ENCODE measurements at places on chromosomes 5 and 9.
A peak's percentile ranks its signal among the peaks of the same experiment; 100 is the strongest.

DNA sequence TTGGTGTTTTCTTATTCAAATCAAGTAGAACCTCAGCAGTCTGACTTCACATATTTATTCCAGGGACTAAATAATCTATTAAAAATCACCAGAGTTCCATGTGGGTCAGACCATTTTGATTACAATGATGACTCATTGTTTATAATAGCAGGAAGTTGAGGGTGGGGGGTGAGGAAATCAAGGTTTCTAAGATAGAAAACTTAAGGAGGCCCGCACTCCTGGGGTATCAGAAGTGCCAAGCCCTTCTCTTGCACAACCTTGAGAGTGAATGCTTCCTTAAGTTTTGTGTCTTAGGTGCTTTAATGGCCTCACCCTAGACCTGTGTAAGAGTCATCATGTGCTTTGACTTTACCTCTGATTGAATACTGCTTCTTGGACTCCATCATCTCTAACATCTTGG is 31.9 kb upstream of the NPR3 start:
- no peak for DNase-seq

DNA sequence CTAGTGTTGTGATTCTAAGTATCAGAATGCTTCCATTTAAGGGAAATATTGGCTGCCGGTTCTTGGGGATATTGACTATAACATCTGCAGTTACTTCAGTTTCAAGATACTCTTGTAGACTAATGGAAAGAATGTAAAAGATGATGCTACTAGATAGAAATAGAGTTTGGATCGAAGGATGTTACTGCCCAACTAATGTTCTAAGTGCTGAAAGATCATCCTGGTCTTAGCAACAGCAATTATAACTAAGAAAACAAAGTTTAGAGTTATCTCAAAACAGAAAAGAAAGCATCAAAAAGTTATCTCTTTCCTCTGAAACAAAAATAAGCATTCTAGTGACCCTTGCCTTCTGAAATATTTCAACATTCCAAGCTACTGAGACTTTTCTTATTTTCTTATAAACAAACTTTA is 49.9 kb downstream of the ITGA1 start:
- DNase-seq: no peak

GRCh38 chr5:7650755-7651154 is 200.2 kb downstream of the CFAP90 start:
- DNase-seq: no peak

- no peak for DNase-seq
These were observed 337.7 kb upstream of the TRPC7 start for GRCh38 chr5:136703036-136703435.

- no peak for DNase-seq
These were observed 185.6 kb downstream of the EFNA5 start for GRCh38 chr5:107485184-107485583.

GRCh38 chr9:85368781-85369180 is 373.0 kb downstream of the AGTPBP1 start:
- no peak for DNase-seq

DNA sequence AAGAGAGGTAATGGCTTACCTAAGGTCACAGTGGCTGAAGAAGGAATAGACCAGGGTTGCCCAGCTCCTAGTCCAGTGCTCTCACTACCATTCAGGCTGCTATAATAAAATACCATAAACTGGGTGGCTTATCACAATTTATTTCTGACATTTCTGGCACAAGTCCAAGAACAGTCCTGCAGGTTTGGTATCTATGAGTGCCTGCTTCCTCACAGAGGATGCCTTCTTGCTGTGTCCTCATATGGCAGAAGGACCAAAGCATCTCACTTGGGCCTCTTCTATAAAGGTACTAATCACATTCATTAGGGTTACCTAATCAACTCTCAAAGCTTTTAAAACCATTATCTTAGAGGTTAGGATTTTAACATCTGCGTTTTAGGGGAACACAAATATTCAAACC is 17.2 kb downstream of the STARD4 start:
- DNase-seq: no peak

GRCh38 chr5:74454263-74455030 is 186.1 kb downstream of the ENC1 start:
- DNase-seq: no peak

DNA sequence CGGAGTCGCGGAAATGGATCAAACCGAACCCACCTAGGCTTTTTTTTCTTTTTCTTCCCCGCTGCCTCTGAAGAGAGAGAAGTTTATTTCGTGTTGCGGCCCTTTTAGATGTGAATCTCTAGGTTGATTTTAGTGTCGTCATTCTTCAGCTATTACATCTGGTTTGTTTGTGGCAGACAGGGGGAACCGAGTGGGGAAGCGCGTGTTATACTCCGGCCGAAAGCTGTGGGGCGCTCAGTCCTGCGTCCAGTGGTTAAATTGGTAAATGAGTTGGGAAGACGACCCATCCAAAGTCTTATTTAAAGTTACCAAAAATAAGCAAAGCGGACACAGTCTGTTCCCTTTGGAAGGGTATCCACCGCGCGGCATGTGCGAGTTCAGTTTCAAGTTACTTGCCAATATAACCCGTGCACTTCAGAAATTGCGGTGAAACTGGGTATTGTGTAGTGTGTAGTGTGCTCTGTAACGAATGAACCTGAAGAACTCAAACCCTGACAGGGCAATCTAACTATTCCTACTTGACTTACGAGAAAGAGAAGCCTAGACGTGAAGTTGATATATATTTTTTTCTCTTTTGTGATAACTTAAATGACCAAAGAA is 1.3 kb downstream of the MAN2A1 start:
- DNase-seq: peak; percentile 88

DNA sequence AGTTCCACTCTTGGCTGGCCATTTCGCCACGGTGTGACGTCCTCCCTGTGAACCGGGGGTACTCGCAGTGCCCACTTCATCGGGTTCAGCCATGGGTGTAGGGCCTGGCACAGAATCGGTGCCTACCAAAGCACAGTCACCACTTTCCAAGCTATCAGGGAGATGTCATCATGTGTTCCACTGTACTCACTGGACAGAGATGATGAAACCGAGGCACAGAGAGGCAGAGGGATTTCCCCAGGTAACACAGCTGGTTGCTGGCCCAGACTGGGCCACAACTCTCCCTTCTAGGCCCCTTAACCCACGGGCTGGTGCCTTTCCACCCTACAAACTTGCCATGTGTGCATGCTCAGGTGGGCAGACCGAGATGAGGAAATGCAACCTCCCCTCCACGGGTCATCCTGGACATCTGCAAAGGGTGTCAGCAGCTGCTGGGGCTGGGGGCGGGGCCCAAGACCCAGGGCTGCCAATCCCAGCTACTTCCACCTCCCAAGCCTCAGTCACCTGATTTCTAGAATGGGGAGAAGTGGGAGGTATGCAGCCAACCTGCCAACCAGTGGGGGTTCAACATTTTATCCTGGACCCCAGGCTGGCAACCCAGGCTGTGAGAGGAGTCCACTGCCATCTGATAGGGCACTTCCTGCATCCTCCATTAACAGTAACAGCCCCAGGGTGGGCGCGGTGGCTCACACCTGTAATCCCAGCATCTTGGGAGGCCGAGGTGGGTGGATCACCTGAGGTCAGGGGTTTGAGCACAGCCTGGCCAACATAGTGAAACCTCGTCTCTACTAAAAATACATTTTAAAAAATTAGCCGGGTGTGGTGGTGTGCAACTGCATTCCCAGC is 893 bp upstream of the SH2D3C start:
- no peak for DNase-seq

GRCh38 chr5:24073107-24073506 is 565.7 kb downstream of the PRDM9 start:
- no peak for DNase-seq

DNA sequence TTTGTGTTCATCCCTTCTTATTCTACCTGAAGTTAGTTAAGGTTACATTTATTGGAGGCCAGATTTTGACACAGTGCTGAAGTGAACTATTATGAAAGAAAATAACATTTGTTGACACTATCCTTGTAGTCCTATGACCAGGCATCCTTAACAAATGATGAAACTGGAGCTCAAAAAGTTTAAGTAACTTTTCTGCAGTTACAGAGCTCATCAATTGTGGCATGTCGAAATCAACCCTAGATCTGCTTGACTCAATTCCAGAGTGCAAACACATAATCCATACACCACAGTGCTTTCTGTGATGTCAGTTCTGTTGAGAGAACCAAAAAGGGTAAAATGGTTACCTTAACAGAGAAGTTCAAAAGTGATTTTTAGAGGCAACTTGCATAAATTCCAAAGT is 28.6 kb downstream of the KCNN2 start:
- no peak for DNase-seq

- DNase-seq: no peak
These were observed 176.0 kb downstream of the MSX2 start for GRCh38 chr5:174900240-174900865.

DNA sequence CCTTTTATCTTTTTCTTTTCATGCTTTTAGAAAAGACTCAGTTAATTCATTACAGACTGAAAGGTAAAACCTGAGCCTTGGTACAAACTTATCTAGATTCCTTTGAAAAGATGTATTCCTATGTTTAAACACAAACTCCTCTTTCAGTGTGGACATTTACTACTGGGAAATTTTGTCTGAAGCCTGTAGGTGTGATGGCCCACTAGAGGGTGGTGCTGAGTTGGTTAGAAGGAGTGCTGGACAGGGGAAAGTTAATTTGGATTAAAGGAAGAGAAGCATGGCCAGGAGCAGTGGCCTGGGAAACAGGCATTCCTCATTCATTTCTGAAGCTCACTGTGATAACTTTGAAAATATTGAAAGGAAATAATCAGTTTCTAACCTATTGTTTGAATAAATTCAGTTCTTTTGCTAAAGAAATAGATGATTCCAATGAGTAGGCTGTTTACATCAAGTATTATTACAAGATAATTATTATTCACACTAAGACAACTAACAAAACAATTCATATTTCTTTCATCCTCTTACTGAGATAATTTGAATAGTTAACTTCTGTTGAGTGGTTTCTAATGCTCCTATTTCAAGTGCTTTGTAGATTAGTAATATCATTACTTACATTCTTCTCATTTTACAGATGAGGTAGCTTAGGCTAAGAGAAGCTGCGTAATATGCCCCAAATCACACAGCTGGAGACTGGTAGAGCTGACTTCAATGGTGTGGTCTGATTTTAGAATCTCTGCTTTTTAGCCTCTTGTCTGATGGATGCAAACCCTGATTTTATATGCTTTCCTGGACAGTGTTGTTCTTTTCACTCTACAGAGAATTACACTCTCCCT is 150.9 kb downstream of the ADGRV1 start:
- peak; percentile 10 for DNase-seq

DNA sequence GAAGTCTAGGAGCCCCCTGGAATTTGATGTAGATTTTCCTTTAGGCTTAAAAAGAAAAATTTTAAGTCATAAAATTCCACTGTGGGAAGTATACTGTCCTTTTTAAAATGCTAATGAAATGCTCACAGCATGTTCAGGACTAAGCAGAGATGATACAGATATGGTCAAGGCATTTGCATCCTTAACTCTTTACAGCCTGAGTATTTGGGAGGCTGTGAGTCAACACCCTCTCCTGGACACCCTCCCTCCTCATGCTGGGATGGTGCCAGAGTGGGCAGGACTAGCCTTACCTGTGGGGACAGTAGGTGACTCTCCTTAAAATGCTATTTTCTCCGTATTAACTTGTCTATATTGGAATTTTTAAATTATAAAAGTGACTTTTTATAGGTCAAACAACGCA is 197.4 kb upstream of the ELL2 start:
- DNase-seq: no peak

DNA sequence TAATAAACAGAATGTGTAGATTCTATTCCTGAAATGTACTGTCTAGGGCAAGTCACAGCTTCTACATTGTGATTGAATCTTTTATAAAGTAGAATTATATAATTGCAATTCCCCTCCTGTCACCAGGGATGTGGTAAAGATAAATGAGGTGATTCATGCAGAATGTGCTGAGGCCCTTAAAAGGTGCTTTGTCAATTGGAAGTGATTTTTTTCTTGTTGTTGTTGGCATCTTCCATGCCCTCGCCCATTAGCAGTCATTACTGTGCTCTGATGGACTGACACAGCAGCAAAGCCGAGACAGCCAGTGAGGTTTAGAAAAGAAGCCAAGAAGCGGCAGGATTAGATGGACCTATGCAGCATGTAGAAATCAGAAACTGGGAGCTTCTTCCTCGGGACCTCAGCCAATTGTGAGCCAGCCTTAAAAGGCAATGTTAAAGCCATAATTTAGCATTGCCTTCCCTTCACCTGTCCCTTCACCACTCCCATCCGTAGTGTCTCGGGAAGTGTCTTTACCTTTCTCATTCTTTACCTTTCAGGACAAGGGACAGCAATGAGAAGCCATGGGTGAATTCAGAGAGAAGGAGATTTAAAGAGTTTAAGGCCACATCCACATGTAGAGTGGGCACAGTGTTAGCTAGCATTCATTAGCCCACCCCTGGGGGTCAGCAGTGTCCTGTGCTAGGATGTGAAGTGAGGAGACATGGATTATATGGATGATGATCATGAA is 257.8 kb downstream of the PLK2 start:
- no peak for DNase-seq

GRCh38 chr9:135136991-135137832 is 49.7 kb downstream of the OLFM1 start:
- no peak for DNase-seq

- no peak for DNase-seq
These were observed 159.3 kb upstream of the DAPK1 start for GRCh38 chr9:87338088-87338989.

- DNase-seq: no peak
These were observed 41.0 kb downstream of the FXN start for GRCh38 chr9:69076550-69076949.

- no peak for DNase-seq
These were observed 37.6 kb upstream of the MAN2A1 start for GRCh38 chr5:109652096-109652495.

GRCh38 chr5:129204525-129204924 is 110.0 kb downstream of the ISOC1 start:
- no peak for DNase-seq

GRCh38 chr5:175378444-175379028 is 65.4 kb downstream of the DRD1 start:
- DNase-seq: no peak

GRCh38 chr5:53913941-53914340 is 353.5 kb downstream of the NDUFS4 start:
- DNase-seq: no peak

GRCh38 chr9:36141288-36141687 is 4.8 kb downstream of the GLIPR2 start:
- no peak for DNase-seq

GRCh38 chr9:98540476-98540875 is 168.3 kb downstream of the GABBR2 start:
- no peak for DNase-seq

GRCh38 chr5:113109344-113109743 is 132.7 kb downstream of the DCP2 start:
- no peak for DNase-seq

- DNase-seq: no peak
These were observed 35.1 kb downstream of the FAM13B start for GRCh38 chr5:137997726-137998213.

All from amniotic stem cell (primary cell).